ENCODE measurements at places on chromosomes 2 and 18. TPM values are rescaled to one million over a fixed set of nuclear protein-coding genes. Genes with fewer than 3 reads are reported as not detected.

DNA sequence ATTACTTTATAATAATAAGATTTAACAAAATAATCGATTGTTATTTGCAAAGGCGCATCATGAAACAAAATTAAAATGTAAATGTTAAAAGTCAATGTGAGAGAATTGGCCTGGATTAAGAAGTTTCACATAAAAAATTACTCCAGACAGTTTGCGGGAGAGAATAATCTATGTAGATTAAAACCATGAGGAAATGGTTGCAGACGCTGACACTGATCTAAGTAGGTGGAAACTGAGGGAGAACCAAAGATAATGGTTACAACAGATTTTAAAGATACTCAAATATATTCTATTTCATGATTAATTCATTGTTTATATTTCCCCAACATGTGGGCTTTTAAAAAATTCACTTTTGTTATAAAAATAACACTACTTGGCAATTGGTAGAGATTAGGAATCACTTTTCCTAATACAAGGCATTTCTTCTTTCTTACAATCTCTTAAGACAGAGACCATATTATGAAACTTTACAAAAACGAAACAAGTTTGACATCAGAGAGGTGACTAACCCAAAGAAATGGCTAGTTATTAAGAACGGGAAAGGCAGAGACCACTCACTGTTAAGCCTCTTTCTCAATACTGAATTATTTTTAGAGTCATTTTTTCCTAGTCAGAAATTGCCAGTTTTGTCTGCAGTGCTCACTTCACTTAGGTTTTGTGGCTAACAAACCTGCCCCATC is 1.6 kb downstream of the KANSL1L start:
- DNase-seq, result no peak

DNA sequence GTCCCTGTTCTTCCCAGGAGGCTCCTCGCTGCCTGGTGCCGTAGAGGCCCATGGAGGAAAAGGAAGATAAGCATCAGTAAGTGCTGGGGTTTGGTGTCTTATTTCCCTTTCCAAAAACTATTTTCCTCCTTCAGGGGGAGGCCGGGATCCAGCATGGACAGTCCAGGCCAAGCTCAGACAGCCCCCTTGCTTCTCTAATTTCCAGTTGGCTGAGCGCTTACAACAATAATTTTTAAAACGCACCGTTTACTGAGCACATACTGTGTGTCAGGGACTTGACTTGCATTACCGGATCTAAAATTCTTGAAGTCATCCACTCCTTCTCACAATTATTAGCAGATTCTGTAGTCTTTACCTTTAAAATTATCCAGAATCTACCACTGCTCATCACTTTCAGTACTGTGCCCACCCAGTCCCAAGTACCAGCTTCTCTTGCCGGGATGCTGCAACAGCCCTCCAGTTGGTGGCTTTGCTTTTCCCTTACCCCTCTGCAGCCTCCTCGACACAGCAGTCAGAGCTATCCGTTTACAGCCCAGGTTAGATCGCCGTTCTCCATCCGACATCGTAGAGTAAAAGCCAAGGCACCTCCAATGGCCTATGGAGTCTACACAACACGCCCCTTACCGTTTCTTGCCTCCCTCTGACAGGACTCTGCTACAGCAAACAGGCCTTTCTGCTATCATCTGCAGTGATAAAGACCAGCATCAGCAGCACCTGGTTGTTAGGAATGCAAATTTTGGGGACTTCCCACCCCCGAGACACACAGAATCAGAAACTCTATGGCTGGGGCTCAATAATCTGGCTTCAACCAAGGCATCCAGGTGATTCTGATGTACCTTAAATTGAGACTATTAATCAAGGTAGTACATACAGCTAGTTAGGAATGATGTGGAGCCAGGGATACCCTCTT is 75.2 kb upstream of the TSPYL6 start:
- no peak for DNase-seq

DNA sequence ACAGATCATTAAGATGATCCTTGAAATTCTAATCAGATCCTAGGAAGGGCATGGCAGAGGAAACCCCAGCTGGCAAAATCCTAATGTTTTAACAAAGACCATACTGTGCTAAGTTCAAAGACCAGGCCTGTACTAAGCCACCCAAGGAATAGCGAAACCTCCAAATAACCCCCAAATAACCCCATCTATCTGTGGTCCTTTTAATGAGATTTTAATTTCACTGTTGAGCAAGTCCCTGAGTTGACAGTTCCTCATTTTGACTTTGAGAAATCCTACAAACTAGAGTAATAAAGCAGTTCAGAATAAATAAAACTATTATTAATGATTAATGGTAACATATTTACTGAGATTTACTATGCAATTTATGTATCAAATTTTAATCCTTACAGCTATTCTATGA is 259.8 kb downstream of the STK39 start:
- no peak for DNase-seq

Gene DSG4
- total RNA-seq, result not detected

Gene G6PC2
- total RNA-seq, result not detected
